HL-60 (cell line): ENCODE measurements at places on chromosomes 3 and 15.
A peak's percentile ranks its signal among the peaks of the same experiment; 100 is the strongest.

DNA sequence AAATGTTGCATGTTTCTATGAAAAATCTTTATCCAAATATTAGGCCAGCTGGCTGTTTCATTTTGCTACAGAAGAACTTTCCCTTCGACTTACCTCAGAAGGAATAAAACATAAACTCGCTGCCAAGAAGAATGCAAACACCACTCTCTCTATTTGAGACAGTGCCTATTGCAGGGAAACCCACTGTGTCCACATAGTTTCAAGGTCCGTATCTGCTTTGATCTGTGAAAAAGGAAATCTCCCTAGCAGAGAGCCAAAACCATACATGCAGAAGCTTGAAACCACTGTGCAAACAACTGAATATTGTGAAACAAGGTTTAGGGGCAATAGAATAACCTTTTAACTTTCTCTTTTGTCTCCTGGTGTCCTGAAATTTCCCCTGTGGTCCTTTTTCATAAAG lies 35.0 kb upstream of the CAPN7 start:
- DNase-seq: no peak

DNA sequence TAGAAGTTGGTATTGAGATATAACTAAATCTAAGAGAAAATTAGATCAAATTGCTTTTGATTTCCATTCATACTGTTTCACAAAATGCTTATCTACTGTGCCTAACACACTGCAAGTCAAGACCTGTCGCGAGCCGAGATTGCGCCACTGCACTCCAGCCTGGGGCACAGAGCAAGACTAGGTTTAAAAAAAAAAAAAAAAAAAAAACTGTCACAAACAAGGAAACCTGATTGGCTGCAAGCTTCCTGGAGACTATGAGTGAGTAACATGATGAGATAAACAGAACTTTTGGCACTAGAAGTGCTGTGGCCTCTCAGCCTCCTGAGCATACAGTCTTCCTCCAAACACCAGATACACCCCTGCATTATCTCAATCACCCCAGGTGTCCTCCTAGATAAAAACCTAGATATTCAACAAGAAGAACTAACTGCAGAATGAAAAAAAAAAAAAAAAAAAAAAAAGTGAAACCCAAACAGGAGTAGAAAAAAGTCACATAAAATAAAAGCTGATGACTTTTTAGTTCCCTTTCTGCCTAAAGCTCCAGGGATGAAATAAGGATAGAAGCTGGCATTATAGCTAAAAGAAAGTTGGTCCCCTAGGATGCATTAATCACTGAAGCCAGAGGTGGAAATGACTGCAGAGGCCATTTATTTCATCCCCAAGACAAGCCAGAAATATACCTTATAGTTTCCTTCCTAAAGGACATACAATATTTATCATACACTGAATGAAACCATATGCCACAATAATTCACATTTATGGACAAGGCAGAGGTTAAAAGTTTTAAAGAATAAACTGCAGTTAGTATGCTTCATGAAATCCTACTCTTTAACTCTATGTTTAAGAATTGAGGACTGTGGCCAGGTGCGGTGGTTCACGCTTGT lies 82.4 kb downstream of the P3H2 start:
- DNase-seq: no peak

DNA sequence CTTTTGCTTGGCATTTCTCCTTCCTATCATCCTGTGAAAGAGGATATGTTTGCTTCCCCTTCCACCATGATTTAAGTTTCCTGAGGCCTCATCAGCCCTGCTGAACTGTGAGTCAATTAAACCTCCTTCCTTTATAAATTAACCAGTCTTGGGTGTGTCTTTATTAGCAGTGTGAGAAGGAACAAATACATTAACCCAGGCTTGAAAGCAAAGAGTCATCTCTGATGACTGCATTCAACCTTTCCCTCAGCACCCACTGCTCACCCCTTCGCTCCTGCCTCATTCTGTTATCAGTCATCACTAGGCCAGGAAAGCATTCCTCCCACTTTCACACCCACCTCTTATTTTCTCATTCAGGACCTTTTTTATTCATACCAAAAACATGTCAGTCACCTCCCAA lies 59.6 kb upstream of the CASR start:
- DNase-seq: no peak

- no peak for DNase-seq
Measured at GRCh38 chr3:38840987-38841386, 25.0 kb upstream of the SCN10A start.

DNA sequence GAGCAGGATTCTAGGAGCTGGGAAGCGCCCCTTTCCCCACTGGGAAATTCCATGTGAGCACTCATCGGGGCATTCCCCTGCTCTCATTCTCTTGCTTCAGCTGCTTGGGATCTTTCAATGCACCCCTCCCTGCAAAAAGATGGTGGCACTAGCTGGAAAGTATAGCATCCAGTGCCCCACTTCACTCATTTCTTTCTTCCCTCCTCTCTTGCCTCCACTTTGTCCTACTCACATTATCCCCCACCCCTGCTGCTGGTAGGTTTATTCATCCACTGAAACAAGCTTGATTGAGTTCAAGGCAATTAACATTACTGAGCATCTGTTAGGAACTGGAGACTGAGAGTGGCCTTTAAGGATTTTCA lies 84.8 kb upstream of the LIMD1 start:
- DNase-seq: no peak

- no peak for DNase-seq
Measured at GRCh38 chr3:126488886-126489569, 13.3 kb upstream of the ZXDC start.

GRCh38 chr3:142053244-142053643 lies 96.1 kb downstream of the TFDP2 start:
- no peak for DNase-seq

DNA sequence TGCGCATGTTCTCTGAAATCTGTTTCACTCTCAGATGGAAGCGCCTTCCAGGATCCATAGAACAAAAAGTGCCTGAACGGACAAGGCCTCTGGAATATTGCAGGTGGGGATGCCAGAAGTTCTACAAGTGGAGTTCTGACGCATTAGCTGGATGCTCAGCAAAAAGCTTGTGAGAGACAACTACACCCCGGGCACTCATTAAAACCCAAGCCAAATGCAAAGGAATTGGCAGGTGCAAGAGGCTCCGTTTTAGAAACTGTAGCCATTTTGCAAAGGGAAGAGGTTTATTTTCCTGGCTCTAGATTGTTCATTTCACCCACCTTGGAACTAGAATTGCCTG lies 35.2 kb upstream of the SLC24A5 start:
- DNase-seq: no peak

- peak; percentile 81 for DNase-seq
Measured at GRCh38 chr3:13352621-13353131, 67.4 kb downstream of the NUP210 start.

DNA sequence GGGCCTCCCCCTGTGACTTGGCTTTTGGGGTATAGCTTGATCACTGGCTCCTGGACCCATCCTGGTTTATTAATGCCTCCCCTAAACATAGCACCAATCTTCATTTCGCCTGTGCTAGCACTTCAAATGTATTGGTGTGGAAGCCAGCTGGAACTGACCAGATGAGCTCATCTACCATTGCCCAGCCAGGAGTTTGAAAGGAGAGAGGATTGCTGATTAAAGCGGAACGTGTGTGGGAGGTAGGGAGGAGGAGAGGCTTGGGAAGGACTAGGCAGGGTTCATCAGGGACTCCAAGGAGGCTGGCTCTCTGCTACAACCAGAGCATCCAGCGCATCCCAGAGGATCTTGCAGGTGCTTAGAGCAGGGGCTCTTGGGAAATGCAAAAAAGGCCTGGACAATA lies 34.4 kb upstream of the TLE3 start:
- no peak for DNase-seq

GRCh38 chr3:53516339-53516738 lies 21.9 kb downstream of the CACNA1D start:
- no peak for DNase-seq

DNA sequence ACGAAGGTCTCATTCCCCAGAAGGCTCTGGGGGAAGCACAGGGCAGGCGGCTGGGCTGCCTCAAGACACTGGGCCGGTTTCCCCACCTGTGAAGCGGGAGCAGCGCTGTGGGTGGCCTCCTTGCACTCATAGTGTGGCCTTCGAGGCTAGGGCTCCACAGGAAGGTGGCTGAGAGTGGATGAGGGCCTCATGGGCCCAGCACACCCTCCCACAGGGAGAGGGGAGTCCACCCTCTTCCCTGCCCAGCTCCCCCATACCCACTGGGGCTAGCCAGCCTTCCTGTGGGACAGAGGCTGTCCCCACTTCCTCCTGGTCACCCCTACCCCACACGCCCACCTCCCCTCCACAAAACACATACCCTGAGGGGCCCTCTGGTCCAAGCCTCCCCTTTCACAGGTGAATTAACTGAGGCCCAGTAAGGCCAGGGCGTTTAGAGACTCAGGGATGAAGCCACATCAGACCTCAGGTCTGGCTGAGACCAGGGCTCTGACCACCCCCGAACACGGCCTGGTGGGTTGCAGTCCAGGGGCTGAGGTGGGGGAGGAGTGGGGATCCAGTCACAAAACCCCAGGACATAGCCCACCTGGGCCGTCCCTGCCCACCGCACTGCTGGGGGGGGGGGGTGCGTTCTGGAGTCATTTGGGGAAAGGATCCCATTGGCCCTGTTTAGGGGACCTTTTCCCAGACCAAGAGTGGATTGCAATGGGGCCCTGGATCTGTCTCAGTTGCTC lies 1.1 kb downstream of the ANPEP start:
- no peak for DNase-seq

- DNase-seq: no peak
Measured at GRCh38 chr3:46027021-46027705, at the start of gene XCR1. Gene XCR1, minus strand, starts transcription at chr3:46027483. Its CDS starts 5,536 bp downstream, at chr3:46021947.

- peak; percentile 91 for DNase-seq
Measured at GRCh38 chr15:42495361-42496212, at the start of gene SNAP23. Gene SNAP23, plus strand, starts transcription at chr15:42495634. Its CDS starts 16,213 bp downstream, at chr15:42511847.

DNA sequence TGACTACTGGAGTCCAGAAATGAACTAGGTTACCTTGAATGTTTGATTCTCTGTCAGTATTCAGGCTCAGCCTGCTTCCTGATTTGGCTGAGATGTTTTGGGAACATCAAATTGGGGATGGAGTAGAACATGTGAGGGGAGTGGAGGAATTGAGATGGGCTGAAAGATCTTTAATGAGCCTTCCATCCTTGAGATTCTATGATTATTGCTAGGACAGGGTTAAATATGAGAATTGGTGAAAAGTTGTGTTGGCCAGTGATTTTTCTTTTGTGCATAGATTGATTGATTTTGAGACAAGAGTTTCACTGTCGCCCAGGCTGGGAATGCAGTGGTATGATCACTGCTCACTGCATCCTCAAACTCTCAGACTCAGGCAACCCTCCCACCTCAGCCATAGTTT lies 32.4 kb downstream of the IQGAP1 start:
- no peak for DNase-seq

DNA sequence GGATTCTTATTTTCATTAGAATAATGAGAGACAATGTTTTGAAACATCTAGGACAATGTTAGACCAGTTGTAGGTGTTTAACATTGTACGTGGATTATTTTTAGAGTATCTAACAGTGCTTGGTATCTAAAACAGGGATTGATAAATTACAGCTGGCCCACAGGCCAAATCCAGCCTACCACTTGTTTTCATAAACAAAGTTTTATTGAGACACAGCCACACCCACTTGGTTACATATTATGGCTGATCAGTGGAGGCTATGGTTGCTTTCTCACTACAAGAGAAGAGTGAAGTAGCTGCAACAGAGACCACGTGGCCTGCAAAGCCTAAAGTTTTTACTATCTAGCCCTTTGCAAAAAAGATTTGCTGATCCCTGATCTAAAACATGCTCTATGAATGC lies 223.1 kb upstream of the CTNNB1 start:
- DNase-seq: no peak

- no peak for DNase-seq
Measured at GRCh38 chr3:193295985-193296384, 55.0 kb downstream of the PLAAT1 start.

- DNase-seq: peak; percentile 41
Measured at GRCh38 chr3:47324278-47324865, 41.6 kb downstream of the KLHL18 start.

DNA sequence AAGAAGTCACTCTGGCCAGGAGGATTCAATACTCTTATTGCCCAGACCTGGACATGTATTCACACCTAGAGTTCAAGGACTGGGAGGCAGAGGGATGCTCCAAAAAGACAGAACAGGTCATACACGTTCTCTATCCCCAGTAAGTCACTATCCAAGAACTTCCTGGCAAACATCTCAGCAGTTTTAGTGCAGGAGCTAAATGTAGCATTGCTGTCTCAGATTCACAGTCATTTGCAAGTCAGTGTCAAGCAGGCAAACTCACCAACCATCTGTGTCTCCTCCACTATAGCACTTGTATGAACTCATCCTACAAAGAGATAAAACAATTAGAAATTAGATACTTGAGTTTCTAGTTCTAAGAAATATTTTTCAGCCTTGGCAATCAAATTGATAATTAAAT lies 38.4 kb downstream of the ABHD17C start:
- DNase-seq: no peak

GRCh38 chr3:17605032-17605431 lies 137.4 kb downstream of the TBC1D5 start:
- no peak for DNase-seq

DNA sequence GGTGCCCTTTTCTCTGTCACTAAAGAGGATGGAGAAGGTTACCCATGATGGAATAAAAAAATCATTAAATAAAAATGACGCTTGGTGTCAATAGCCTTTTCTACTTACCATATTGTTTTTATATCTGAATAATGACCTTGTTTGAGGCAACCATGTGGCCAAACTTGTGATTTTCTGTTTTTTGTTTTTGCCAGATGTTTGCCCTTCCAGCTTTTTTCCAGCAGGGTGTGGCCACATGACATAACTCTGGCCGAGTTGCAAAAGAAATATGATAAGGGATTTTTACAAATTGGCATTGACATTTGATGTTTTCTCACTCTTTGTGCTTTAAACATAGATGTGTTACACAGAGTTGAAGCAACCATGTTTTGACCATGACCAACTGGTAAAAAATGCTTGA lies 39.7 kb upstream of the EPHA3 start:
- DNase-seq: no peak

DNA sequence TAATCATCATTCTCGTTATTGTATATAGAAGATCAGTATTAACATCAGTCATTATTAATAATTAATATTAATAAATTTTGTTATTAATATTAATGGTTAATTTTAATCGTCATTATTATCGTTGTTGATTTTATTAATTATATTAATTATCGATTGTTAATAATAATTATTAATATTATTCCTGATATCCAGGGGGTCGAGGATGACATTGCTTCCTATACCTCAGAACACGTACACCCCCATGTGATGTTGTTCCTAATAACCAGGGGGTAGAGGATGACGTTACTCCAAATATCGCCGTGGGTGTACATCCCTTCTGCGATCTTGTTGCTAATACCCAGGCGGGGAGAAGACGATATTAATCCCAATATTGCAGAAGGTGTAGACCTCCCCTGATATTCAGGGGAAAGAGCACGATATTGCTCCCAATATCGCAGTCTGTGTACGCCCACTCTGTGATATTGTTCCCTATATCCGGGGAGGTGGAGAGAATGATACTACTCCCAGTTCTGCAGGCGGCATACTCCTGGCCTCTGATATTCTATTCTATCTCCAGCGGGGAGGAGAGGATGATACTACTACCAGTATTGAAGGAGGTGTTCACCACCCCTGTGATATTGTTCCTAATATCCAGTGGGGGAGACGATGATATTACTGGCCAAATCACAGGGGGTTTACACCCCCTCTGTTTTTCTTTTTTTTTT lies 22.3 kb upstream of the BMF start:
- no peak for DNase-seq
